ENCODE measurements at places on chromosomes 6 and 20.

DNA sequence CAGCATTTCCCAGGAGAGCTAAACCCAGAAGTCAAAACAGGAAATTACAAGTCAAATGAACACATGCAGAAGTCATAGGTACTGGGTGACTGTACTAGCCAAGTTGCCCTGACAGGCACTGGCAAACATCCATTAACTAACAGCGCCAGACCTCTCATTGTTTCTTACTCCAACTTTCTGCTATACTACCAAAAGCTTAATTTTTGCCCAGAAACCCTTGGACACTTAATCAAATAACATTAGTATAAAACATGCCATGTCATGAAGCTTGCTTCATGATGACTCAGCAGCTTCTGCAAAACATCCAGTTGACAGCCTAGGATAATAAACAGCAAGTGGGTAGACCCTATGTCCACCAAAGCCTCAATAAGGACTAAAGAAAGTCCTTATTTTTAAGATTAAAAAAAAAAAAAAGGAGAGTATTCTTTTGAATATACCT, 3.5 kb downstream of the NUP153 start:
- no peak for DNase-seq

- DNase-seq, result no peak
Measured at GRCh38 chr20:16393836-16394235, 179.4 kb downstream of the KIF16B start.

- no peak for DNase-seq
Measured at GRCh38 chr6:5295623-5296022, 34.3 kb downstream of the FARS2 start.

GRCh38 chr20:362271-363254, 15.7 kb downstream of the NRSN2 start:
- peak; percentile 12 for DNase-seq

GRCh38 chr20:40899344-40899743, 129.3 kb upstream of the TOP1 start:
- no peak for DNase-seq
